ENCODE measurements at places on chromosomes 5 and 9.

DNA sequence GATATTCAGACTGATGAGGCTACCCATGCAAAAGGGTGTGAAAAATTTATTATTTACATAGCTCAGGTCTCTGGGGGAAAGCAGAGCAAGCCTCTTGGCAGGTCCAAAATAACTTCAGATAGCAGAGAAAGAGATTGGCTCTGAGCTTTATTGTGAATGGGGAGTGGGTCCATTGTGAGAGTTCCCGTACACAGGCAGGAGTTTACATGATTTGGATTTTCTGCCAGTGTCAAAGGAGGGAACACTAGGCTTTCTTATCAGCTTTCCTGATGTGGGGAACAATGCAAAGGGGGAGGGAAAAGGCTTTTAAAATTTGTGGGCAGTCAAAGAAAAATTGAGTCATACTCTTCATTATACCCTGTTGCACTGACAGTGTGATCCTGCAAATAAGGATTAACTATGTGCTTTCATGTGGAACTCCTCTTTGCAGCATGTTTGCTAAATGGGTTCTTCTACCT lies 615.0 kb upstream of the RIOK2 start:
- no peak for DNase-seq

DNA sequence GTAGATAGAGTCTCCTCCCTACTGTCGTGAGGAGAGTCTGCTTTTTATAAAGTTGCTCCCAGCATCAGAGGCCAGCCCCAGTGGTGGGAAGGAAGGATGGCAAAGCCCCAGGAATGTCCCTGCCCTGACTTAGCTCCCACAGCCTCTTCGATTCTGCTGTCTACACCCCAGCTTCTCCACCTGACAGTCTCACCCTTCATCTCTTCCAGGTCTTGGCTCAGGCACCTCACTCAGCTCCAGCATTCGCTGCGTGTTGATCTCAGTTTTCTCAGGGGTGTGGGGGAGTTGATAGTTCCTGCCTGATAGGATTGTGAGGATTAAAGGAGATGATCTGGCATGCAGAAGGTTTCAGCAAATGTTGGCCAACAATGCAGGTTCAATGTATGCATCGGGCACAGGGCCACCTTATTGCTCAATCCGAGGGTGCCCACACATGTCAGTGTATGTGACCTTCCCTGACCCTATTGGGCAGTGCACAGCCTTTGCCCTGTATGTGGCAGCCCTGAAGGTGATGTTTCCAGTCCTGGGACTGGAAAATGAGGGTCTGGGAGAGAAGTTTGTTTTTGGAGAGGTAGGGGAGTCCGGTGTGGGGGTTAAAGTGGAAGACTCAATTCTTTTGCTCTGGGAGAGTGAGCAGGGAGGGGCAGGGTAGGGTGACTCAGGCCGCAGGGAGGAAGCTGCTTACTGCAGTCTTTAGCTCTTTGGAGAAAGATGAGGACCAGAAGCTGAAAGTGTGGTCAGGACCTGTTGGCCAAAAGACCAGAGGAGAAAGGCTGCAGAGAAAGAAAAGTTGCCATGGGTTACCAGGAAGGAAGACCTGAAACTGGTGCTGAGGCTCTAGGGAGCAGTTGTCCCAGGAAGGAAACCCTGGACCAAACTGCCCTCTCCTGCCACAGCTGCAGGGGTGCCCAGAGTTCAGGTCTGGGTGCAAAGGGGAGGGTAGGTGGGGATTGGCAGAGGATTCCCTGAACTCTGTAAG lies 153.2 kb downstream of the MACROH2A1 start:
- no peak for DNase-seq

- no peak for DNase-seq
Measured at GRCh38 chr5:132260714-132261551, 3.4 kb downstream of the PDLIM4 start.

DNA sequence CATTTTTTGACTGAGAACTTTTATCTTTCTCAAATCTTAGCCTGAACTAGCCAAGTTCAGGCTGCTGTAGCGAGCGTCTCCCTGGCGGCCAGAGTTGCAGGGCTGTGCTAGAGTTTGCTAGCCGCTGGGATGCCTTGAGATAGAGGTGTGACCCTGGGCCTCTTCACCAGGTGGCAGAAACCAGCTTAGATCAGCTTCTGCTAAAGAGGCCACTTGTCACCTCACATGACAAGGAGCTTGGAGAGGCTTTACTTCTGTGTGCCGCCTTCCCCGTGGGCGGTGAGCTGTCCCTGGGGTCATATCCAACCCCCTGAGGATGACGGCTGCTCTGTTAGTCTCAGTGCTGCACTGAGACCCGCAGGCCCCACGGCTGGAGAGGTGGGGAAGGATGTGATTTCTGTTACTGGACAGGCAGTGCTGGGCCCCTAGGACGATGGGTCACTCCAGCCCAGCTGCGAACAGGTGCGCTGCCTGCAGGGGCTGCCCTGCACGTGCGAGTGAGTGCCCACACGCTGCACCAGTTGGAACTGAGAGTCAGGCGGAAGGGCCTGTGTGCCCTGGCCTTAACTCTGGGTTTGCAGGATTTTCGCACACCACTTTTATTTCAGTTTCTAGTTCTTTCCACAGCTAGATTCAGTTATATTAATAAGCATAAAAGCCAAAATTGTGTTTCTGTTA lies 63.8 kb downstream of the EHMT1 start:
- no peak for DNase-seq

DNA sequence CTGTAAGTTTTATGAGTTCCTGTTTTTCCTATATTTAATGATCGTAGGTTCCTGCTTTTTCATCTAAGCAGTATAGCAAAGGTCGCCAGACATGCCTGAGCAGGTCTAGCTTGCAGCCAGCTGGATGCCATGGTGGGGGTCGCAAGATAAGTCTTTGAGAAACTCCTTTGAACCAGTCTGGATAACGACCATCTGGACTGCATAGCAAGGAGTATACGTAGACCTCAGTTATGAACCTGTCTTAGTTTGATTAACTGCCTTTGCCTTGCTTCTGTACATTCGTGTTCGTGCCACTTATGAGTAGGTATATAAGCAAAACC lies 8.4 kb upstream of the SPATA31E1 start:
- DNase-seq, result no peak

GRCh38 chr9:37381094-37381741 lies 41.3 kb upstream of the GRHPR start:
- no peak for DNase-seq

DNA sequence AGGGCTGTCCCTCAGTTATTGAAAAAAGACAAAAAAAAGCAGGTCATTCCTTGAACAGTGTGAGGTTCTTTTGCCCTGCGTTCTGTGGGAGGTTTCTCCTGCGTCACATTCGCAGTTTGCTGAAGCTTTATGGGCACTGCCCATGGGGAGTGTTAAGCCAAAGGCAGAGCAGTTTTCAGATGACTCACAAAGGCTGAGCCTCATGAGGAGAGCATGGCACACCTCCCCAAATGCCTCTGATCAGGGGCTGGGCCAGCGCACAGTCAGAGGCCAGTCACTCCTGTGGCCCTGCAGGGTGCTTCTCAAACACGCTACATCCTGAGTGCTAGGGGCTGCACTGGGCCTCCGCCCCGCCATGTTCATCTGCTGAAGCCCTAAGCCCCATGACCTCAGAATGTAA lies 38.4 kb downstream of the IRX1 start:
- DNase-seq, result no peak

- DNase-seq, result no peak
Measured at GRCh38 chr9:117097761-117098160, 317.1 kb downstream of the ASTN2 start.

- no peak for DNase-seq
Measured at GRCh38 chr9:81902196-81902595, 26.0 kb upstream of the SPATA31D4 start.

DNA sequence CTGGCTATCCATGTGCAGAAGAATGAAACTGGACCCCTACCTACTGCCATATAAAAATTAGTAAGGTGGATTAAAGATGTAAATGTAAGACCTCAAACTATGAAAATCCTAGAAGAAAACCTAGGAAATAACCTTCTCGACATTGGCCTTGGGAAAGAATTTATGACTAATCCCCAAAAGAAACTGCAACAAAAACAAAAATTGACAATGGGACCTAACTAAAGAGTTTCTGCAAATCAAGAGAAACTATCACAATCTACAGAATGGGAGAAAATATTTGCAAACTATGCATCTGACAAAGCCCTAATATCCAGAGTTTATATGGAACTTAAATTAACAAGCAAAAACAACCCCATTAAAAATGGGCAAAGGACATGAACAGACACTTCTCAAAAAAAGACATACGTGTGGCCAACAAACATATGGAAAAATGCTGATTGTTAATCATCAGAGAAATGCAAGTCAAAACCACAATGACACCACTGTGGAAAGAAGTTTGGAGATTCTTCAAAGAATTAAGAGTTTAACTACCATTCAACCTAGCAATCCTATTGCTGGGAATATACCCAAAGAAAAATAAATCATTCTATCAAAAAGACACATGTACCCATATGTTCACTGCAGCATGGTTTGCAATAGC lies 98.5 kb downstream of the NR3C1 start:
- DNase-seq, result no peak

DNA sequence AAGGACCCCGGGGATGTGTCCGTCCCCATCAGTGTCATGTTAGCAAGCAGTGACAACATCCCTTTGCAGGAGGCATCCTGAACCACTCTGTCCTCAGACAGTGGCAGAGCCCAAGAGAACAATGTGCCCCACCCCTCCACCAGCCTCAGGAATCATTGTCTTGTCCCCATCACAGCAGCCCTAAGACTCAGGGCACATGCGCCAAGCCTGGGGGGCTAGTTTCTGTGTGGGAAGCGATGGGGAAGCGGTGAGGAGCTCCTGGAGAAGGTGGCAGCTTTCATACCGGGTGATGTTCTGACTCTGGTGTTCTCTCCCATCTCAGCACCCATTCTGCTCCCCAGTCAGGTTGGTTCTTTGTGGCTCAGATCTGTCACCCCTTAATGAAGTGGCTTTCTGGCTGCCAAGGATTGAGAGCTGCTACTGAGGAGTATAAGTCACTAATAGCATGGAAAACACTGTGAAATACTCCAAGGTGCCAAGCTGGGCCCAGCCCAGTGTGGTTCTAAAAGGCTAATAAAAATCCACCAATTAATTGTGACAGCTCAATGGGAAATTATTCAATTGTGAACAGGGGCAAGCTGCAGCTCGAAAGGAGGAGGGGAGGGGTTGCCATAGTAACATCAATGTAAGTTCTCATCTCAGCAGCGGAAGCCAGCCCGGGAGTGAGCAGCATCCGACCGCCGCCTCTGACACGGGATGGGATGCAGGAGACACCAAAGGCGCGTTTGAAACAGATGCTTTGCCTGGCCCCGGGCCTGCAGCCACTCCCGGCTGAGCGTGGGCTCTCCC lies 4.7 kb downstream of the QRFP start:
- no peak for DNase-seq

- DNase-seq, result no peak
Measured at GRCh38 chr5:113807427-113807991, 294.0 kb downstream of the YTHDC2 start.

DNA sequence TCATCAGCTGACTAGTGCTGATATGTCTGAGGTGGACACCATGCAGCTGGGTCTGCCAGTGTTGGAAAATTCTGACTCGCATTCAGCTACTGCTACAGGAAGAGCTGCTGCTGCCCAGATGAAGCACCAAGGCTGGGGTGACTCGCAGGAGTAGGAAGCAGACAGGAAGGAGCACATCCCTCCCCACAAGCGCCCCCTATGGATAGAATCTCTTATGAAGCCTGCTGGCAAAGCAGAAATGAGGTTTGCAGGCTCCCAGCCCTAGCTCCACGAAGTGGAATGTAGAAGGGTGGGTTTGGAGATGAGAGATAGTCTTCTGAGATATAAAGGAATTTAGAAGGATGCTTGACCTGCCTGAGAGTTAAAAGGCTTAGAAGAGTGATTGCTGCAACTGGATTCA lies 443.0 kb downstream of the ACTL7B start:
- DNase-seq, result no peak
